Naive thymus-derived CD4-positive, alpha-beta T cell (primary cell): ENCODE measurements at places on chromosomes 7 and 10. TPM values are rescaled to one million over a fixed set of nuclear protein-coding genes. Genes with fewer than 3 reads are reported as not detected.

GRCh38 chr10:75932921-75933320 lies 501.5 kb downstream of the LRMDA start:
- no peak overlapping the region for H3K27ac ChIP-seq
- no peak overlapping the region for H3K4me3 ChIP-seq
- H3K36me3 ChIP-seq: no peaks in the 10 kb centered on the region
- no peaks in the 10 kb centered on the region for H3K27me3 ChIP-seq

GRCh38 chr10:131959841-131960240 lies 21.9 kb downstream of the BNIP3 start:
- H3K4me3 ChIP-seq: no peak overlapping the region
- peaks cover 39% of the 10 kb centered on the region for H3K36me3 ChIP-seq
- no peaks in the 10 kb centered on the region for H3K27me3 ChIP-seq
- no peaks in the 10 kb centered on the region for H3K4me1 ChIP-seq
- DNase-seq: no peak

- peak overlapping the region; percentile 80 for H3K27ac ChIP-seq
- H3K4me3 ChIP-seq: peak overlapping the region; percentile 66
- H3K4me1 ChIP-seq: peaks cover 33% of the 10 kb centered on the region
- H3K27me3 ChIP-seq: no peaks in the 10 kb centered on the region
- DNase-seq: peak; percentile 31
Measured at GRCh38 chr10:31133792-31134310, 102.2 kb upstream of the ZNF438 start.

DNA sequence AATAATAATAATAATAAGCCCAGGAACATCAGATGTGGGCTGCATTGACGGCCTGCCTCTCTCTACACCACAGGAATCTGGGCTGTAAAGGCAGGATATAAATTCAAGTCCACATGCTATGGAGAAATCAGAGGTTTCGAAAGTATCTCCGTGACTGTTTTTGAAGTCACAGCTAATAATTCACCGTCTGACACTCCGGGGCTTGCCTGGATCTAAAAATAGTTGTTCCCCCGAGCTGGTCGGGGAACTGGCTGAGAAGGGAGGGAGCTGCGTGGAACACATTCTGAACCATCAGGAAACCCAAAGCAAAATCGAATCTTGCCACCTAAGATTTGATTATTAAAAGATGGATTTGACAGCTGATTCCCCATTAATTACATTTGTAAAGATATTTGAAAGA lies 35.4 kb downstream of the KLF6 start:
- H3K4me1 ChIP-seq: no peaks in the 10 kb centered on the region
- H3K27ac ChIP-seq: no peak overlapping the region

DNA sequence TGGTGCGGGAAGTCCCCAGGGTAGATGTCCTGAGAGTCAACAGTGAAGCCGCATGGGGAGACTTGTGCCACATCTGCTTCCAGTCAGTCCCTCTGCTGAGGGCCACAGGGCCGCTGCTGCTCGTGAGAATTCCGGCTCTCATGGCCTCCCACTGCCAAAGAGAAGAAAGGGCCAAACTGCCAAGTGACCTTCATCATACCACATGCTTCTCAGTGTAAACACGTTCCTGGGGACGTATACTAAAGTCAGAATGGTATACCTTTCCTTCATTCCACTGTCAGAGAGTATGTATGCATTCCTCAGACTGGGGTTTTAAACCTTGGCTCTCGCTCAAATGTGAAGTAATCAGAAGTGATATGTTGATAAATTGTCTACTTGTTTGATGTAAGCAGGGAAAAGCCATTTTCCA lies 52.8 kb upstream of the SEC61G start:
- H3K4me3 ChIP-seq: no peak overlapping the region
- H3K36me3 ChIP-seq: no peaks in the 10 kb centered on the region
- no peaks in the 10 kb centered on the region for H3K4me1 ChIP-seq
- H3K27ac ChIP-seq: no peak overlapping the region

DNA sequence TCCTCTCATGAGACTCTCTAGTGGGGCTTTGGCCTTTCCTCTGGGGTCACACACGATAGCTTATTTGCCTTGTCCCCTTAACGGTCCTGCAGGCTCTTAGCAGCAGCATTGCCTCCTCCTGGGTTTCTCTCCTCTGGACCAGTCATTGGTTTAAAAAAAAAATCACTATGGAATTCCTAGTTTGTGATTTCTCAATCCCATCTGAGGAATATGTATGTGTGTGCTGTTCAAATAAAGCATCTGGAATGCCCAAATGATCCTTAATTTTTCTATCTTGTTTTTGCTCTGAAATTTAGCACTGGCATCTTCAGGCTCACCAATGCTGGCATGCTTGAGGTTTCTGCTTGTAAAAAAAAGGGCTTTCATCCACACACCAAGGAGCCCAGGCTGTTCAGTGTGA lies 30.5 kb downstream of the ACTA2 start:
- H3K4me3 ChIP-seq: no peak overlapping the region
- no peak for DNase-seq

DNA sequence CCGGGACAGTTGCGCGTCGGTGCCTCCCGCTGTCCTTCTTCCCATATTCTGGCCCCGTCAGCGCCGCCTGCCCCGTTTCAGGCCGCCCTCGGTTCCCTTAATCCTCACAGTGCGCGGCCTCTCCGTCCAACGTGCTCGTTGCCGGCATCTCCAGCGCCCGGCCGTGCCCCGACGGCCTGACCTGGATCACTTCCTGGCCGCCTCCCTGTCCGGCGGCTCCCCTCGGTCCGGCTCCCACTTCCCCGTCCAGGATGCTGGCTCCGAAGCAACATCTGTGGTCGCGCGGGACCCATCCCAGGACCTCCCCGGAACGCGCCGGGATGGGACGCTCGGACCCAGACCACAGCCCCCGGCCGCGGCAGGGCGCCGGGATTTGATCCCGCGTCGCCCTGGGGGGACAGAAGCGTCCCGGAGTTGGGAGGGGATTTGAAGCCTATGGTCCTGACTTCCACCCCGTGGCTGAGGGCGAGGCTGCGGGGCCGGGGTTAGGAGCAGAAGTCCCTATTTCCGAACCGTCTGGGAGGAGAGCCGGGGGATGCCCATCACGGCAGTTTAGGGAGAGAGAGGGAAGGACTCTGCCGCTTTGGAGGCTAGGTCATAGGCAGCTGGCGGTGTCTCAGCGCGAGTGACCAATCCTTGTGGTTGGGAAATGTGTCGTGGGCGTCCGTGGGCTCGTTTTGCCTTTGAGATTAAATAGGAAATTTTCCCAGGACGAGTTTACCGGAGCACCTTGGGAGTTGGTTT lies 53.8 kb downstream of the KCTD7 start:
- no peaks in the 10 kb centered on the region for H3K27me3 ChIP-seq
- no peaks in the 10 kb centered on the region for H3K36me3 ChIP-seq
- DNase-seq: no peak
- H3K4me1 ChIP-seq: peaks cover 5% of the 10 kb centered on the region

- H3K4me1 ChIP-seq: no peaks in the 10 kb centered on the region
- H3K27me3 ChIP-seq: no peaks in the 10 kb centered on the region
- no peak for DNase-seq
- H3K27ac ChIP-seq: no peak overlapping the region
- no peak overlapping the region for H3K4me3 ChIP-seq
- no peaks in the 10 kb centered on the region for H3K36me3 ChIP-seq
Measured at GRCh38 chr7:28980451-28981160, 22.5 kb upstream of the TRIL start.

Gene ARHGAP22
- not detected for polyA plus RNA-seq
